ENCODE measurements at places on chromosomes 6 and 20.
A peak's percentile ranks its signal among the peaks of the same experiment; 100 is the strongest.

GRCh38 chr6:40807484-40807883 is 220.3 kb upstream of the LRFN2 start:
- peak; percentile 39 for DNase-seq

DNA sequence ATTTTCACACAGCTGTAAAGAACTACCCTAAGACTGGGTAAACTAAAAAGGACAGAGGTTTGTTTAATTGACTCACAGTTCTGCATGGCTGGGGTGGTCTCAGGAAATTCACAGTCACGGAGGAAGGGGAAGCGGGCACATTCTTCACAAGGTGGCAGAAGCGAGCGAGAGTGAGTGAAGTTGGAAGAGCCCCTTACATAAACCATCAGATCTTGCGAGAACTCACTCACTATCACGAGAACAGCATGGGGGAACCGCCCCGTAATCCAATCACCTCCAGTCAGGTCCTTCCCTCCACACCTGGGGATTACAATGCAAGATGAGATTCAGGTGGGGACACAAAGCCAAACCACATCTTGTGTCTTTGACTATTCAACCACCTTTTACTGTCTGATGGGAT is 700.5 kb downstream of the TENT5A start:
- no peak for DNase-seq

DNA sequence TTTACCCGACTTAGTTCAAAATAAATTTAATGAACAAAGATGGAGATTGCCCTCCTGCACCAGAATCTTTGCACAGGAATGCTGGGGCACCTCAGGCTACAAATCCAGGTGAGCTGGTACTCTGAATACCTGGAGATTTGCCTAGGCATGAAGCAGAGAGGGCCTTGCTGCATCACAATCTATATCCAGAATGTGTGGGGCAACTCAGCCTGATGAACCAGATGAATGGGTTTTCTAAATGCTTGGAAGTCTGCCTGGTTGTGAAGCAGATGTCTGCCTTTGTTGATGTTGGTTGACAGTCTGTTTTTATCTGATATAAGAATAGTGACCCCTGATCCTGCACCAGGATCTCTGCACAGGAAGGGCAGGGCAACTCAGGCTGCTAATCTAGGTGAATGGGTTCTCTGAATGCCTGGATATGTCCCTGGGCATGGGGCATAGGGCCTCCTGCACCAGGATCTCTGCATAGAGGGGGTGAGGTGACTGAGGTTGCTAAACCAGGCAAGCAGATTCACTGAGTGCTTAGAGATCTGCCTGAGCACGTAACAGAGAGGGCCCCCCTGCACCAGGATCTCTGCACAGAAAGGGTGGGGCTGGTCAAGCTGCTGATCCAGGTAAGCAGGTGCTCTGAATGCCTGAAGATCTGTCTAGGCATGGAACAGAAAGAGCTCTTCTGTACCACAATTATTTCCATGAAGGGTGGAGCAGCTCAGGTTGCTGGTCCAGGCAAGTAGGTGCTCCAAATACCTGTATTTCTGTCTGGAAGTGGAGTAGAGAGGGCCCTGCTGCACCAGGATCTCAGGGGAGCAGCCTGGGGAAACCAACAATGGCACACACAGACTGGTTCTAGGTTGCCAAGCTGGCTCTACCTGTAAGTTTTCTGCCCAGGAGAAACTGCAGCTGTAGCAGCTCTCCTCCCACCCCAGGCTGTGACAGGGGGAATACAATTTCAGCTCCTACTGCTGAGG is 437.5 kb downstream of the MMUT start:
- no peak for DNase-seq

- DNase-seq: no peak
Observed at GRCh38 chr20:35742741-35743523, 872 bp upstream of the RBM39 start.

DNA sequence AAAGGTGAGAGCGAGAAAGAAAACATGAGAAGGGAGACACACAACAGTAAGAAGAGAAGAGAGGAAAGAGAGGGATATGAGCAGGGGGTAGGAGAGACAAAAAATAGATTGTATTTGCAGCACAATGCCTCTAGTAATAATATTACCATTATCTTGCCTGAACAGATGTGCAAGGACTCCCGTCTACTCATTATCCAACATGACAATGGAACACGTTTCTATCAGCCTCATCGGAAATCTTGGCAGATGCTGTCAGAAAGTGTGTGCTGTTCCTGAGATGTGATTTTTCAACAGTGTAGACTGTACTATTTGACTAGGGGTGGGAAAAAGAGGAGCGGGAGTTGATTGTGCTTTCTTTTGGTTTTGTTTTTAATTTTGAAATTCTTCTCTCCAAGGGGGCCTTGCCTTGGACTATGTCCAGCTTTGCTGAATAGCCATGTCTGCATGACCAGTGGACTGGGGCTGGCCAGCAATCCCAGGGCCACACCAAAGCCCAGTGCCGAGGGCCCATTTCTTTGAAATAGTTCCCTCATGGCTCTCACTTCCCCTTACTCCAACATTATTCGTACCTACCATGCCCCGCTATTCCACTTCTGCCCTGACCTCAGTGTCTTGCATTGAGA is 11.3 kb upstream of the TRAM2 start:
- DNase-seq: no peak

DNA sequence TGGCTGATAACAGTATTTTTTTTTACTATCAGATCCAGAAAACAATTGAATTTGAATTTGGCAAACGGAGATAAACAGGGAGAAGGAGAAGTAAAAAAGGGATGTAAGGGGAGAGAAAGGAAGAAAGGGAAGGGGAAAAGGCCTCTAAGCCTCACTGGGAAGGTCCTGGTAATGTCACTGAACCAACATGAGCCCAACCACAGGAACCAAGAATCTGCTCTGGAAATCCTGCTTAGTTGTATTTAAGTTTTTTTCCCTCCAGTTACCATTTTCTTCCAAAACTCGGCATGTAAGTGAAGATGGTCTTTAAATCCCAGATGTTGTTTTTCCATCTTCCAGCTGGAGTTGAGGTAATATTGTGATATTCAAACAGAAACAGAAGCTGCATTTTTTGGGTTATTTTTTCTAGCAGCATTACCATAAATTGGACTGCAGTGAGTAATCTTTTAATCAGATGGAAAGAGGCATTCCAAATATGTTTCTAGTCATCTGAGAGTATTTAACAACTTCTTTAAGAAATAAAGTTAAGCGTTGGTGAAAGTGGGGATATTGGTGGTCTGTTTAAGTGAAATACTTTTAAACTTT is 91.1 kb downstream of the TXNDC5 start:
- peak; percentile 76 for DNase-seq

DNA sequence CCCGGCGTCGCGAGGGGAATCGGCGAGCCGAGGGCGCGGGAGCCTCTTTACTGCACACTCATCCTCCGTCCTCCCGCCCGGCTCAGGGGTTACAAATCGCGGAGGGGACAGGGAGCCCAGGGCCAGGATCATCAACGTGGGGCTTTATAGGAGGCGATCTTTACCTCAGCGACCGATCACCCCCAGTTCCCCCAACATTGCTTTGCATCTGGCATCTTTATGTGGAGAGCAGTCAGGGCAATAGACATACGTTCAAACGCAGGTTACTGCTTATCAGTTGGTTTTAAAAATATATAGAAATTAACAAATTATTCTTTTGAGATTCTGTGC is 634 bp downstream of the HSF2 start:
- peak; percentile 8 for DNase-seq

- DNase-seq: peak; percentile 100
Observed at GRCh38 chr6:56938649-56939191, 16.2 kb upstream of the BEND6 start.

- DNase-seq: no peak
Observed at GRCh38 chr6:165298402-165298801, 11.0 kb downstream of the C6orf118 start.

- peak; percentile 62 for DNase-seq
Observed at GRCh38 chr20:3563548-3564177, 92.8 kb downstream of the ATRN start.

GRCh38 chr6:160197662-160198061 is 61.0 kb downstream of the SLC22A2 start:
- no peak for DNase-seq

GRCh38 chr6:164098857-164099267 is 684.3 kb downstream of the QKI start:
- DNase-seq: no peak

DNA sequence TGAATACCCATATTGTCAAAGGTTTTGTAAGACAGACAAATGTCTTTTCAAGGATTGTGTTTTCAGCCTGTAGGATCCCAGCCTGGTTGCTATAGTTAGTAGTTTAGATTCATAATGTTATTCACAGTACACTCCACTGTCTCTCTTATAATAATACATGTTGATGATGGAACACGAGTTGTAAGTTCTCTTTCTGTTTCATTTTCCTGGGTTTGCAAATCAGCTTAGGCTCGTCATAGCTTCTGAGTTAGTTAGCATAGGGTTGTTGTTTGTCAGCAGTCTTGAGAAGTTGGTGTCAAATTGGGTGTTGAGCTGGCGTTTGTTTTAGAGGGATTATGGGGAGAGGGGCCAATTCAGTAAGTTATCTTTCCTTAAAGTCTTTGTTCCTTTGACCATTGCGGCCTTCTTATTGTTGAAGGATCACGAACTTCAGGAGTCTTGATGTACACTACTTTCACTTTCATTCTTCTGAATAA is 45.8 kb downstream of the QKI start:
- peak; percentile 36 for DNase-seq

GRCh38 chr20:49661560-49662329 is 51.9 kb downstream of the B4GALT5 start:
- DNase-seq: no peak

GRCh38 chr6:3162565-3163247 is 5.4 kb upstream of the TUBB2A start:
- DNase-seq: peak; percentile 82

DNA sequence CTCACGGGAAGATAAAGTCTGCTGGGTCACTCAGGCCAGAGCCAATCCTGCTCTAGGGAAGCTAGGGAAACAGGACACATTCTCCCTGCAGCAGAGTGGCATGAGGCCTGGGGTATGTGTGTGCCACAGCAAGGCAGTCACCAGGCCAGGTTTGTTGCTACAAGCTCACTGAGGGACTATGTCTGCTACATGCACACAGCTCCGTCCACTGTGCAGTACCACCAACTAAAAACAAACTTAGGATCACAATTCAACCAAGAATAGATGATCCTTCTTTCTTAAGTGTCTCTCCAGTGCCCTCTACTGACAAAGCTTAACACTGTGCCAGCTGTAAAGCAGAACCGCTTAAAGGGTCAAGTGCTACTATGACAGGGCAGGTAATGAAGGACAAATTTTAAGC is 192.5 kb downstream of the PTPRK start:
- DNase-seq: peak; percentile 12

DNA sequence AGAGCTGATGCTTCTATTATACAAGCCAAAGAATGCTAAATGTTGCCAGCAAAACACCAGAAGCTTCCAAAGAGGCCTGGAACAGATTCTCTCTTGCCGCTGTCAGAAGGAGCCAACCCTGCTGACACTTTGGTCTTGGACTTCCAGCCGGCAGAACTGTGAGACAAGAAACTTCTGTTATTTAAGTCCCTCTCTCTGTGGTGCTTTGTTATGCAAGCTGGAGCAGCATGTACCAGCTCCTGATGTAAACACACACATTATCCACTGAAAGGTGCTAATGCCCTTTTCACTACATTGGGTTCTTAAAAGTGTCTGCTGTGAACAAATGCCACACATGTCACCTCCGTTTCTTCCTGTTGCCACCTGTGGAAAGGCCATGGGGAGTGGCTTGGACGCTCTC is 25.9 kb upstream of the PRELID3B start:
- DNase-seq: no peak

GRCh38 chr6:152472325-152472724 is 164.8 kb downstream of the SYNE1 start:
- peak; percentile 35 for DNase-seq
